Left ventricle myocardium superior (tissue), 1 donor: ENCODE measurements at places on chromosomes 2 and 18.

- no peak for DNase-seq
Observed at GRCh38 chr2:179898873-179899272, 37.5 kb upstream of the ZNF385B start.

- DNase-seq: no peak
Observed at GRCh38 chr18:68779169-68779568, 18.7 kb upstream of the CCDC102B start.

- no peak for DNase-seq
Observed at GRCh38 chr2:121707344-121707919, 29.2 kb downstream of the NIFK start.

GRCh38 chr2:238169048-238169707, 10.4 kb downstream of the ERFE start:
- no peak for DNase-seq
